ENCODE measurements at places on chromosomes 2 and 18. TPM values are rescaled to one million over a fixed set of nuclear protein-coding genes. Genes with fewer than 3 reads are reported as not detected.

The ALKAL2 gene
- total RNA-seq = 64.4 TPM

DNA sequence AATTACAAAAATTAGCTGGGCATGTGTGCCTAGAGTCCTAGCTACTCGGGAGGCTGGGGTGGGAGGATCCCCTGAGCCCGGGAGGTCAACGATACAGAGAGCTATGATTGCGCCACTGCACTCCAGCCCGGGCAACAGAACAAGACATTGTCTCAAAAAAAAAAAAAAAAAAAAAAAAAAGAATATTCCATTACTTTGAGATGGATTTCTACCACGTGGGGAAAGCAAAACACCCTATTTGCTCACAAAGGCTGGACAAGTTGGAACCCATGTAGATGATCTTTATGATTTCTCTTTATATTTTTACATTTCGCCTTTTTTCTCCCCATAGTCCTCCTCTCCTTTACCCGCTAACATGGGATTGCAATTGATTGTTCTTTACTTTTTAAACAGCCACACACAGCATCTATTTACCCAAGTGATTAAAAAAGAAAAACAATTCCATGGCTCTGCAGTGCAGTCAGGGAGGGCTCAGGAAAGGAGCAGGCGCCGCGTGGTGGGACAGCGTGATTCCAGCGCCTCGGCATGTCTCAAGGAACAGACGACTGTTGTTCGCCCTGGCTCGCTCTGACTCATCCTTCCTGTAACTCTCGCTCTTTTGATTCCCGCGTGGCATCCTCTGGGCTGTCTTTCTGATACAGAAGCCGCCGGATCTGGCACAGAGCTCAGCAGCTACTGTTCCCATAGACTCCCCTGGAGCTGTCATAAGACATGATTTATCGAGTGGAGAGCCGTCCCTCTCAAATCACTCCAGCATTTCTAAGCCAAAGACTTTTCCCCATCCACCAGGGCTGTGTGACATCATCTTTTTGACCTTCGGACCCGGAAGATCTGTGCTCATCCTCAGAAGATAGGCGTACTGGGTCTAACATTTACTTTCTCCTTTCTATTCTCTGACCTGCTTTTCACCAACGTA lies 230.4 kb upstream of the AGAP1 start:
- peak; percentile 88 for DNase-seq

GRCh38 chr2:30580391-30580790 lies 133.3 kb downstream of the LCLAT1 start:
- DNase-seq = no peak

The SOWAHC gene
- total RNA-seq = 15.5 TPM

GRCh38 chr2:172085460-172086159 lies at the start of gene DLX1:
DLX1 (plus strand) TSS chr2:172085507; CDS start chr2:172085678, 171 bp downstream.
- no peak for DNase-seq

GRCh38 chr2:51011693-51012092 lies 20.2 kb downstream of the NRXN1 start:
- no peak for DNase-seq

- peak; percentile 50 for DNase-seq
Observed at GRCh38 chr18:4636967-4637366, 181.9 kb upstream of the DLGAP1 start.

GRCh38 chr18:3273042-3273441 lies 11.1 kb downstream of the MYL12B start:
- DNase-seq = no peak

The DCDC2C gene
- total RNA-seq = 0.39 TPM

The TTC27 gene
- total RNA-seq = 27.8 TPM

The RPRM gene
- 21.6 TPM for total RNA-seq

DNA sequence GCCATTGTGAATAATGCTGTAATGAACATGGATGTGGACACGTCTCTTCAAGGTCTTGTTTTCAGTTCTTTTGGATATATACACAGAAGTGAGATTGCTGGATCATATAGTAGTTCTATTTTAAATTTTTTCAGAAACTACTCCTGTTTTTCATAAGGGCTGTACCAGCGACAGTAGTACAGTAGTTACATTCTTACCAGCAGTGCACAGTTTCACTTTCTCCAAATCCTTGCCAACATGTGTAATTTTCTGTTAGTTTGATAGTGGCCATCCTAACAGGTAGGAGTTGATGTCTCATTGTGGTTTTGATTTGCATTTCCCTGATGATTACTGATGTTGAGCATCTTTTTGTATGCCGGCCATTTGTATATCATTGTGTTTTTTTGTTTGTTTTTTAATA lies 81.7 kb downstream of the EPC2 start:
- DNase-seq = no peak

DNA sequence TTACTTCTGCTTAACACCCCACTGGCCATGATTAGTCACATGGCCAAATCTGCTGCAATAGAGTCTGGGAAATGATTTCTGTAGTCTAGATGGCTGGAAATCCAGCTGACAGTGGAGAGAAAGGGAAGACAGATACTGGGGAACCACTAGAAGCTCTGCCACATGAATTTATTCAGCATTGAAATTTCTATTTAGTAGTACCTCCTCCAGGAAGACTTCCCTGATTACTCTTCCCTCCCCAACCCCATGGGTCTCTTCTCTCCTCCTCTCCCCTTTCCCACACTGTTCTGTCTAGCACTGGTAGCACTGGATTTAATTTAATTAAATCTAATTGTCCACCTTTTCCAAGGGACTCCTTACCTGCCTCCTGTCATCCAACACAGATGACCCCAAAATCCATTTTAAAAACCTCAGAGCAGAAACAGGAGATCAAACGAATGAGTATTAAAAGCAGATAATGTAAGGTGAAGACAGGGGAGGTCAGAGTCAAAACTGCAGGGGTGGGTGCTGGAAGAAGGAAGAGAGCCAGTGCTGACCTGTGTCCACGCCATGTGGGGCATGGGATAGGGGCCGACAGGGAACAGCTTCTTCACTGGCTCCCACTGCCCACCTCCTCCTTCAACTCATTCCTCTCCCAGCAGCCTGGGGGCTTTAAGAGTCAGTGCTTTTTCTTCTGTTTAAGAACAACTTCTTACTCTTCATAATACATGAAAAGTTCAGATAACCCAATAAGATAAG lies 169.2 kb upstream of the HS6ST1 start:
- DNase-seq = no peak

DNA sequence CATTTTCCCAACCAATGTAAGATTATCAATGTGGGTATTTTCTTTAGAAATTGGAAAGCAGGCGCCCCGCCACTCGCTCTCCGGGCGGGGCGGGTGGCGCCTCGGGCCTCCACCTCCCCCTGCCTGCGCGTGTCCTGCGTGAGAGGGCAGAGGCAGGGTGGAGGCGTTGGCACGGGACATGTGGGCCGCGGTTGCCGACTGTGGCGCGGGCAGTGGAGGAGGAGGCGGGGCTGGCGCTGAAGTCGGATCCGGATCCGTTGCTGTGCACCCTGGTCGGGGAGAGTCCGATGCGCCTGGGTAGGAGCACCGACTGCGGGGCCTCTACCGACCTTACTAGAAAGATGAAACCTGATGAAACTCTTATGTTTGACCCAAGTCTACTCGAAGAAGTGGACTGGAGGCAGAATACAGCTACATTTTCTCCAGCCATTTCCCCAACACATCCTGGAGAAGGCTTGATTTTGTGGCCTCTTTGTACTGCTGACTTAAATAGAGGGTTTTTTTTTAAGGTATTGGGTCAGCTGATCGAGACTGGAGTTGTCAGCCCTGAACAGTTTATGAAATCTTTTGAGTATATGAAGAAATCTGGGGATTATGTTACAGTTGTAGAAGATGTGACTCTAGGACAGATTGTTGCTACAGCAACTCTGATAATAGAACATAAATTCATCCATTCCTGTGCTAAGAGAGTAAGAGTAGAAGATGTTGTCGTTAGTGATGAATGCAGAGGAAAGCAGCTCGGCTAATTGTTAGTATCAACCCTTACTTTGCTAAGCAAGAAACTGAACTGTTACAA lies 37.9 kb downstream of the PMS1 start:
- no peak for DNase-seq

- DNase-seq = no peak
Observed at GRCh38 chr2:195815083-195815482, 158.1 kb downstream of the SLC39A10 start.

The ADAM23 gene
- total RNA-seq = 5.5 TPM

GRCh38 chr2:202376460-202377206 lies 506 bp downstream of the BMPR2 start:
- DNase-seq = peak; percentile 39

GRCh38 chr18:21911551-21911950 lies 171.0 kb downstream of the MIB1 start:
- DNase-seq = no peak

DNA sequence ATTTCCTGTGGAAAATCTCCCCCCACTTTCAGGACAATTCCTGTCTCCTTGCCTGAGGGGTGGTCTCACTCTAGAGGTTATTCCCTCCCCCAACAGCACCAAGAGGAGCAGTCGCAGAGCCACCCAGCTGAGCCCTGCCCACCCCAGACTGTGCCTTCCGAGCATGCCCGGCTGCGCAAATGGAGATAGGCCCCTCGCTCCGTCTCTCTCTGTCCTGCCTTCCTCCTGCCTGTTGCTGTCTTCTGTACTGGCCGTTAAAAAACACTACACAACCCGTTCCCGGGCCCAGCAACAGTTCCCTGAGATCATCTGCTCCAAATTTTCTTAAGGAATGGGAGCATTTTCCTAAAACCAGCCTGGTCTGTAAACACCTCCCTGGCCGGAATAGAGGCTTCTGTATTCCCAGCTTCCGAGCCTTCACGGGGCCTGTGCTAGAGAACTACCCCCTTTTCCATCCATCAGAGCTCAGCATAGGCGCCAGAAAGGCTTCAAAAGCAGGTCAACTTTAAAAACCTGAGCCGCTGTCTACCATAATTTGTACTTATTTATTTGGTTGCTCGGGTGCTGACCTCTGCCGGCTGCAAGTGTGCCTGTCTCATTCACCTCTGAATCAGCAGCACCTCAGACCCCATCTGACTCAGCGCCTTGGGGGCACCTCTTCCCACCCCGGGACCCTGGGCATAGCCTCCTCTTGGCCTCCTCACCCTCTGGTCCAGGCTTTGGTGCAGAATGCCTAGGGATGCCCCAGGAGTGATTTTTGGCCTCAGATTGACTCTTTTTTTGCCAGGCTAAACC lies 159.4 kb downstream of the PXDN start:
- DNase-seq = no peak

DNA sequence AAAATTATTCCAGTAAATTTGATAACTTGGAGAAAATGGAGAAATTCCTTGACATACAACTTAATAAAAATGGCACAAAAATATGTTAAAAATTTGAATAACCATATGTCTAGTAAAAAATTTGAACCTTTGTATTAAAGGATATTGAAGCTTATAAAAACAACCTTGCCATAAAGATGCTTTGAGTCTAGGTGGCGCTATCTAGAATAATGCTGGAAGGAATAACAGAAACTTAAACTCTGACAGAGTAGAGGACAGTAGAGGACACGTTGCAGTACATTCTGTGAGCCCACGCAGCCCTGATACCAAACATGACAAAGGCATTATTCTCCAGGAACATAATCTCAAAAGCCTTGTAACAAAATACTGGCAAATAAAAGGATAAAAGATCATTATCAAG lies 44.7 kb upstream of the ALKAL2 start:
- no peak for DNase-seq

GRCh38 chr2:1671916-1672315 lies 72.4 kb downstream of the PXDN start:
- no peak for DNase-seq

DNA sequence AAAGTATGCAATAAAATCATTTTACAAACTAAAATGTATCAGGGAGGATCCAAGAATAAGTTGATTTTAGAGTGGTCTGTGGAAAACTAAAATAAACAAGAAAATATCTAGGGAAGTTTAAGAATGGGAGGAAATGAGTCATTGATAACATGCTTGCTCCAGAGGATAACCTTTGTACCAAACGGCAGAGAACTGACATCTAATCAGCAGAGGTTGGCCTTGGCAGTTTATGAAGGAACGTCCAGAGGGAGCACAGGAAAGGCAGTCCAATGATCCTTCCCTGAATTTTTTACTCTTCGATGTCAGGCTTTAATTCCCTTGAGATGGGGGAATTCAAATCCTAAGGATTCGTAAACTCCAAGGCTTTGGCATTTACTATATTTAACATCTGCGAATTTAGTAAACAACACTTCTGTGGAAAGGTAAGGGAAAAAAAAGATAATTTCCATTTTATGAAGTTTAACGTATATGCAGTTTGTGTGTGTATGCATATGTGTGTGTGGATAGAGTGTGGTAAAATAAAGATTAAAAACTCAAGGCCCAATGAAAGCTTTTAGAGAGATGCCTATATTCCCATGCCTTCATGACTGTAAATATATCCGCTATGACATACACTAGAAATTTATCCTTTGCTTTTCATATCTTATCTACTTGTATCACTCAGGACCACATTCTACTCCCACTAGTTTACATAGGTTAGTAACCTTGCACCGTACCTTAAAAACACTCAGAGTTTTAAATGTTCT lies 8.7 kb upstream of the INPP1 start:
- no peak for DNase-seq

DNA sequence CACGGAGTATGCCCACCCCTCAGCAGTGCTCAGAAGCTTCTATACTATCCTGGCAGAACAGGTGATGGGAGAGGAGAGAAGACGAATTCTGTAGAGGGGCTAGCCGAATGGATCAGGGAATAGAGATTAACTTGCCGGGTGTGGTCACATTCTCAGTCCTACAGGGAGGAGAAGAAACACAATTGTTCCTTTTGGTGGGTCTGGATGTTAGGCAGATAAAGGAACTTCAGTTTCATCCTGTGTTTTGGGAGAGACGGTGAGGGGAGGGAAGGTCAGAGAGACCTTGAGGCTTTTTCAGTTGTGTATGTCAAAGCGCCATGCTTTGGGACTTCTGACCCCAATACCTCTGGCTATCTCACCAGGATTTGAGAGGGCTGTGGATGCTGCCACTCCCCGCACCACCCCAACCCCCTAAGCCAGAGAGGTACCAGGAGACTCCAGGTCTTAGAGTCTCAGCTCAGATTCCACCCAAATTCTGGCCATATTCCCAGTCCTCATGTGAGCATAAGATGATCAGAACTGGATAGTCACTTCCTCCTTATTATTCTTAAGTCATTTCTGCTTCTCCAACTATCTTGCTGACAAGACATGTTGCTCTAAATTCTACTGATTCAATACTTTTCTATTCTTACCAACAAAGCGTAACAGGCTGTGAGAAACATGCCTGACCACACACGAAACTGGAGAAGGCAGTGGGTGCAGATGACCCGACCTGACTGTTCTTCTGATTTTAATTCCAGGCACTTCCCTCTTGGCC lies 2.3 kb upstream of the TMEM37 start:
- DNase-seq = no peak

DNA sequence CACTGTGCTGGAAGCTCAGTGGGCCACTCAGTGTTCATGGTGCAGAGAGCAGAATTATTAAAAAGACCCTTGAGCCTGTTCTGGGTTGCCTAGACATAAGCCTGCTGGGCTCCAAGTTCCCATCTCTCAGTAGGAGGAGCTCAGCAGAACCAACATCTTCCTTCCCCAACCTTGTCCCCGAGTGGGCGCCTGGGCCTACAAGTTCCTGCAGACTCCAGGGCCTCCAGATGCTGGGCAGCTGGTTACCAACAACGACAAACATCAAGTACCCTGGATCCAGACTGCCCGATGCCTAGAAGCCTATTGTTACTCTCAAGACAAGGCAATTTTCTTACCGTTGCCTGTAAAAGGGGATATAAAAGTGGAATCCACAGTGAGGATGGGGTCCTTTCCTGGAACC lies 214.2 kb downstream of the HAUS1 start:
- no peak for DNase-seq

Data from adrenal gland (tissue), 19 donors.